Hematopoietic multipotent progenitor cell treated with erythropoietin and hydrocortisone succinate and interleukin-3 and kit ligand, for 4 days (in vitro differentiated cells): ENCODE measurements at places on chromosomes 16 and 17.
A peak's percentile ranks its signal among the peaks of the same experiment; 100 is the strongest.

GRCh38 chr17:9331279-9332131 is 244.1 kb downstream of the STX8 start:
- no peak for DNase-seq

- no peak for DNase-seq
Measured at GRCh38 chr16:20957153-20957552, 56.6 kb downstream of the LYRM1 start.

DNA sequence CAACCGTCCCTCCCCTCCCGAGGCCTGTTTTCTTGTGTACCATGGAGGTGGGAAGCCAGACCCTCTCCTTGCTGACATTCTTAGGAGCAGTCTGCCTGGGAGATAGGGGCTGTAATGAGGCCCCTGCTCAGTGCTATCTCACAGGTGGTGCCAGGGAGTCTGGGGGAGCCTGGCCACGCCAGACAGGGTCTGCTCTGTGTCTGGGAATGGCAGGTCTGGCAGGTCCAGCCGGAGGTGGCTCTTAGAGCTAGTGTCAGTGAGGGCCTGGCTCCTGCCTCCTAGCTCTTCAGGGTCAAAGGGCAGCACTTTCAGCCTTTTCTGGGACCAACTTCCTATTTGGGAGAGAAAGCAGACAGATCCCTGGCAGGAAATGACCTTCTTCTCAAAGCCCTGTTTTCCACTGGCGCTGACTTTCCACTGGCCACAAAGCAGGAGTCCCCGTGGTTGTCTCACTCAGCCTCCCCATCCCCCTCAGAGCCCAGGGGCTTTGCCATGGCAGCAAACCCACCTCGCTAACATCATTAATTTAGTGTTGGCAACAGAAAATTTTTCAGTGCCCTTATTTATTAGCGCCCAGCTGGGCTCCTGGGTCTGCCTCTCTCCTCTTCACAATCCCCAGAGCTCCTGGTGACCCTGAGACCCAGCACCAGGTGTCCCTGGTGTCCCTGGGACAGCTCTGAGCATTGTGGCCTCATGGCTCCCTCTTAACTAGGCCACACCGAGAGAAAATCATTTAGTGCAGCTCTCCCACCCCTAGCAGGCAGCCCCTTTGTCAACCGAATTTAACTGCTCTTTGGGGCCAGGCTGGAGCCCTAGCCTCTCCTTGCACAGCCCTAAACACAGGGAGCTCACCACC is 24.0 kb upstream of the DOK4 start:
- DNase-seq, result no peak

- no peak for DNase-seq
Measured at GRCh38 chr16:56747486-56748045, 17.6 kb downstream of the NUP93 start.

DNA sequence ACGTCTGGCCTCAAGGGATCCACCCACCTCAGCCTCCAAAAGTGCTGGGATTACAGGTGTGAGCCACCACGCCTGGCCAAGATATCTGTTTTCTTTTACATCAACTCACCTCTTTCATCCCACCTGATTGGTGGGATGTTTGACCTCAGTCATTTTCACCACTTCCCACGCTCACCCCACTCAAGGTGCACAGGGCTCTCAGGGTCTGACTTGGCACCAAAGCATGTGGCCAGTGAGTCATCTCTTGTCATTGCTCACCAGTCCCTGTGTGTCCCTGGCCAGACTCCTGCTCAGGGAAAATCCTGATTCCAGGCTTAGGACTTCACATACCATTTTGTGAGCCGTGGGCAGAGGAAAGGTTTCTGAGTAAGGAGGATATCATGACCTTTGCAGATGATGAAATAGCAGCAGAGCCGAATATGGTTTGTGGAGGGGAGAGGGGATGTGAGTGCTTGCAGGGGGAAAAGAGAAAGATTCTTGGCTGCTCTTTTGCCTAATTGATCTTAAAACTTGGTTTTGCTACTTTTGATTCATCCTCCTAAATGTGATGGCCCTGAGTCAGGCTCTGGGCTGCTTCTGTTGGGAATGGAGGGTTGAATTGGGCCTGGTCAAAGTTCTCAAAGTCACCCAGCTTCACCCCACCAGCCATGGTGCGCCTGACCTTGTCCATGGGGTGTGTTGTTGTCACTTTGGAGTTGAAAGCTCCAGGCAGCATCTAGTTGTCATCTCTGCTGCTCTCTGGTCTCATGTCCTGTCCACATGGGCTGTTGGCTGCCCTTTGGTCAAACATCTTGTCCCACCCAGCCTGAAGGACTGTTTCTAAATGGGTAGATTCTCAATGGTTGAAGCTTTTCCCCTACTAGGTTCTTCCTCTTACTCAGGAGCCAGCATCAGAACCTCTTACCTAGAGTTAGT is 6.0 kb upstream of the KCNH6 start:
- DNase-seq, result no peak

DNA sequence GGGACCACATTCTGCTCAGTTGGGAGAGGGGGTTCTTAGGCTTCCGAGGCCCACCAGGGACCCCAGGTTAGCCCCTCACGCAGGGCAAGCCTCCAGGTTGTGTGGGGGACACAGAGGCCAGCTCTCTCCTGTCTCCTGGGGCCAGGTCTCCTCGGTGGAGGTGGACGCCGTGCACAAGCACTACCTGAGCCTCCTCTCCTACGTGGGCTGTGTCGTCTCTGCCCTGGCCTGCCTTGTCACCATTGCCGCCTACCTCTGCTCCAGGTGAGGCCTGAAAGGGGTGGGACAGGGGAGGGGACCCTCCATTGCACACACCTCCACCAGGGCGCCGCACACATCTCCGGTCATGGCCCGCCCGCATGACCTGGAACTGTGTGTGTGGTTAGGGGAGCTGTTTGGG is 10.9 kb upstream of the ADGRG3 start:
- DNase-seq, result no peak

- DNase-seq, result peak; percentile 4
Measured at GRCh38 chr16:76583466-76583865, 306.3 kb downstream of the CNTNAP4 start.

DNA sequence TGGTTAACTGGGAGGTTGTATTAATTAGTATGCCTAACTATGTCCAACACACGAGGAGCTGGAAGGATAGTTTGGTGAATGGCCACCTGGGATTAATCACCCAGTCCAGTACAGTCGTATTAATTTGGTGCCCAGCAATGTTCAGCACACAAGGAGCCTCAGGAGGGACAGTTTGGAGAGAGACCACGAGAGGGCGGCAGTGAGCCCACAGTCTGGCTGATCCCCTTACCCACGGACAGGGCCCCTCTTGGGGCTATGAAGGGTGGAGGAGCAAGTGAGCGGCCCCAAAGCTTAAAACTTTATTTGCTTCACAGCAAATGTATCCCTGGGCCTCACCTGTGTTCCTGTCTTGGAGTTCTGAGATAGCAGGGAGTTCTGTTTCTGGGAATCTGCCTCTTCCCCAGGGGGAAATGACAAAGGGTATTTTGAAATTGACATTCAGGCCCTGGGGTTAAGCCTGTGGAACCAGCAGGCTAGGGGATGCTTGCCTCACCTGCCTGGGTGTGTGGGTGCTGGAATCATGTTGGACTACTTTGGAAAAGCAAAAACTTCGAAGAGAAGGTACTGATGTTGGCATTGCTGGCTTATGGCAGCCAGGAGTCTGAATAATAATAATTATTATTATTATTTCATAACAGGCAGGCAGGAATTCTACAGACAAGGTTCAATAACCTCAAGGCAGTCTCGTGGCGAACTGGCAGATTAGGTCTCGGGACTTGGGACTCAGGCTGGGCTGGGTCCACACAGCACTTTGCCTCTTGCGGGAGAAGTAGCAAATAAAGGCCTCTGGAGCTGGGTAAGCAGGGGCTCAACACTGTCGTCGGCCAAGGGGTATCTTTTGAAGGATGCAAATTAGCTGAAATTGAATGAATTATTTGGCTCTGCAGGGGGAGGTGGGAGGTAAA is 227.6 kb upstream of the ASIC2 start:
- DNase-seq, result peak; percentile 66

- peak; percentile 16 for DNase-seq
Measured at GRCh38 chr17:27276653-27277156, 17.2 kb upstream of the WSB1 start.

DNA sequence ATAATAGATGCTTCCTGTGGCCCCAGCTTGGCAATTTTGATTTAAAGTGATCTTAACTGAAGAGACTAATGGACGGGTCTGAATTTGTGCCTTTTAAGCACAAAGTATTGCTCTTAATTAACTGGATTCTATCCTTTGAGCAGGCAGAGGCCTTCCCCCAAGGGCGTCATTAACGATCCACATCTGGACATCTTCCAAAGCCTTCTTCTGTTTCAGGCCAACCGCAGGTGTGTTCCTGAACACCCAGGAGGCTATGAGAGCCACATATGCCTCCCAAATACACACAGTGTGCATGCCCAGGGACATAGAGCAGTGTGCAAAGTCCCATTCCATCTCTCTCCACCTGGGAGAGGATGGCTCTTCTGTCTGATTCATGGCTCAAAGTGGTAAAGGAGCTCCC is 42.3 kb downstream of the MAPT start:
- no peak for DNase-seq

DNA sequence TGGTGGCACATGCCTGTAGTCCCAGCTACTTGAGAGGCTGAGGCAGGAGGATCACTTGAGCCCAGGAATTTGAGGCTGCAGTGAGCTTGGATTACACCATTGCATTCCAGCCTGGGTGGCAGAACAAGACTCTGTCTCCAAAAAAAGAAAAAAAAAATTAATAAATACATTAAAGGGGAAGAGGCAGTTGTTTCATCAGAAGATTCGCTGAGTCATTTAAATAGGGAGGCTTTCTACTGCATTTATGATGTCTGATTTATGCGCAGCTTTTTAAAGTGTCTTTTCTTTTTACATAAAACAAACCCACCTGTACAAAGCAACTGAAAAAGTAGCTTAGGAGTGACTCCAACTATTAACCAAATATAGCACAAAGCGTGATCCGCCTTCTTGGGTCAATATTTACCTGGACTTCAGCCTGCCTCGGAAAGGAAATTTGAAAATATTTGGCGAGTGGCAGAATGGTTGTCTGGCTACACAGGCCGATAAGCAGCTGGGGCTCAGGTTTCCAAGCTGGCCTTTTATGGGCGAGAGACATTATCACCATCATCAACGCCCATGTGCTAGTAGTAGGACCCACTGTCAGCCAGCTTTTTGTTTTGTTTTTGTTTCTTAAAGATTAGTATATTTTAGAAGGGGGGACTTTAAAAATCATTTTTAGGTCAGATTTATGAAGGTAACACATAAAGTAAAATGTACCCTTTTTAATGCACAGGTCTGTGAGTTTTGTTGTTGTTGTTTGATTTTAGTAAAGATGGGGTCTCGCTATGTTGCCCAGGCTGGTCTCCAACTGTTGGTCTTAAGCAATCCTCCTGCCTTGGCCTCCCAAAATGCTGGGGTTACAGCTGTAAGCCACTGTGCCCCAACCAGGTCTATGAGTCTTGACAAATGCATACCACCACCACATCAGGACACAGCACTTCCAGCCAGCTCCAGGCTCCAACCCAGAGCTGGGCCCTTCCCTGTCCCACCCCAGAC is 42.5 kb upstream of the RASD1 start:
- peak; percentile 41 for DNase-seq

- no peak for DNase-seq
Measured at GRCh38 chr17:57697891-57698711, 47.0 kb downstream of the CCDC182 start.

- no peak for DNase-seq
Measured at GRCh38 chr17:71338396-71338795, 782.4 kb upstream of the SOX9 start.

GRCh38 chr17:21291357-21291756 is 6.8 kb downstream of the MAP2K3 start:
- DNase-seq, result no peak

DNA sequence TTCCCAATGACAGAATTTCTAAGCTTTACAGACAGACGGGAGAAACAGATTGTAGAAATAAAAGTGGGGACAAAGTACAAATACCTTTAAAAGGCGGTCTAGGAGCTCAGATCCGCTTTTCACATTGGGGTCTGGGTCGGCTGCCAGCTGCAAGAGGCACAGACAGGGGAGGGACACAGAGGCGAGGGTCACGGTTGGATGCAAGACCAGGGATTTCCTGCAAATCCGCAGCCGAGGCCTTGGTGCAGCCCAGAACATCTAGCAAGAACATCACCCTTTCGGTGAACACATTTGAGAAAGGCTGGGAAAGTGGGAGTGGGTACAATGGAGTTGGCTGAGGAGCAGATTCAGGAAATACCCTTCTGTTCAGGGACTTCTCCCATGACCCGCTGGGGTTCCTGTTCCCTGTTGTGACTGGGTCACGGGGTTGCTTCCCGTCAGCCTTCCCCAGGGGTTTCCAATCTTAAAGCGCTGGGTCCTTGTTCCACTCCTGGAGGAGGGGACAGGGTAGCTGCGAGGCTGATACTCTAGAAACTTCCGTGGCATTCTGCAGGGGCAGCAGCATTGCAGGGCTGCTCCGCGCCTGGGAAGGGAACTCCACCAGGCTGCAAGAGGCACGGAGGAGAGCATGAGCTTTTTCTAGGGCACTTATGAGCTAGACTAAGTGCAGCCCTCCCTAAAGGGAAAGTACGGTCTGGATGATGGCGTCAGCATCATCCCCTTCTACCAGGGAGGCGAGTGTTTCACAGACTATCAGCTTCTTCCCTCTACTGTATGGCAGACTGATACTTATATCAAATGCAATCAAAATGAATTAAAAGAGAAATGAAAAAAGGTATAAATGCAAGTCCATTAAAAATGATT is 16.0 kb downstream of the VAC14 start:
- no peak for DNase-seq

GRCh38 chr16:48113471-48113870 is 42.3 kb downstream of the ABCC12 start:
- DNase-seq, result no peak

- peak; percentile 77 for DNase-seq
Measured at GRCh38 chr17:179066-179432, 2.4 kb downstream of the DOC2B start.

- DNase-seq, result peak; percentile 13
Measured at GRCh38 chr17:81713004-81713555, 996 bp downstream of the SLC25A10 start.

GRCh38 chr16:48385253-48386150 is at the start of gene SIAH1:
Gene SIAH1, minus strand, starts transcription at chr16:48385413. Its CDS starts 22,985 bp downstream, at chr16:48362428.
- peak; percentile 93 for DNase-seq

- DNase-seq, result no peak
Measured at GRCh38 chr17:11406716-11407115, 165.7 kb downstream of the SHISA6 start.

DNA sequence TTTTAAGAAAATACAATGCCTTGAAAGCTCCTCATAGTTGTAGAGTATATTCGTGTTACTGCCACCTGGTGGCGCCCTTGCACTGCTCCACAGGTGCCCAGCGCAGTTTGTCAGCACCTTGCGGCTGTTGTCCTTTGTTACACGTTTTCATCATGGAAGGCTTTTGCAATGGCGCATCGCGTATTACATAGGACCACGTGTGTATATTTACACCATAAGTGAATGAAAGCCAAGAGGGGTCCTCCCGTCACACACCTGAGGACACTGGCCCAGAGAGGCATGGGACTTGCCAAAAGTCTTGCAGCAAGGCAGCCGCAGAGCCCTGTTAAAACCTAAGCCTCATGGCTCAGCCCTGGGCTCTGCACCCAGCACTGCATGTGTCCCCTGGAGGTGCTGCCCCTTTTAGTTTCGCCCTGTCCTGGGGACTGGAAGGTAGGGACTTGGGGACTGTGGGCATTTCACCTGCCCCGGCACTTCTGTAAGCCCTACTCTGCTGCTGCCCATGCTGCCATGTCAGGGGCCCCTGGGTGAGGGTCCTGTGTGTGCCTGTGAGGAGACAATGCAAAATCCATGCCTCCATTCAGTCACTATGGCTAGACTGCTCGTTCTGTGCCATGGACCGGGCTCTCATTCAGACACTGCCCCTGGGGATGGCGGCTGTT is 24.3 kb downstream of the POLR3E start:
- peak; percentile 83 for DNase-seq
